ENCODE measurements at places on chromosomes 2 and 18. TPM values are rescaled to one million over a fixed set of nuclear protein-coding genes. Genes with fewer than 3 reads are reported as not detected.

DNA sequence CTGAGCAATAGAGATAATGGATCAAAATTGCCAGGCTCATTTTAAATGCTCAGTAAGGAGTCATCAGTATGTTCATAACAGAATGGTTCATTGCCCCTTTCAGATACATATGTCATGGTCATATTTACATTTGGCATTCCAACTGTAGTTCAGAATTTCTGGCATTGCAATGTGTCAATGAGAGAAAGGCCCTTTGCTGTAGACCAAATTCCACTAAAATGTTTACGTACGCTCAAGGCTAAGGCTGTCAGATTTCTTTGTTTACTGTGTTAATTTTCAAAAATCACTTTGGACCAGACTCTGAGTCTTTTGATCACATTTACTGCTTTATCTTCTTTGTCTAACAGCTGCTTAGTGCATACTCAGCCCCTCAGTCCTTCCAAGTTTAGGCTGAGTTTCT is 213.5 kb downstream of the PIK3C3 start:
- no peak for DNase-seq

DNA sequence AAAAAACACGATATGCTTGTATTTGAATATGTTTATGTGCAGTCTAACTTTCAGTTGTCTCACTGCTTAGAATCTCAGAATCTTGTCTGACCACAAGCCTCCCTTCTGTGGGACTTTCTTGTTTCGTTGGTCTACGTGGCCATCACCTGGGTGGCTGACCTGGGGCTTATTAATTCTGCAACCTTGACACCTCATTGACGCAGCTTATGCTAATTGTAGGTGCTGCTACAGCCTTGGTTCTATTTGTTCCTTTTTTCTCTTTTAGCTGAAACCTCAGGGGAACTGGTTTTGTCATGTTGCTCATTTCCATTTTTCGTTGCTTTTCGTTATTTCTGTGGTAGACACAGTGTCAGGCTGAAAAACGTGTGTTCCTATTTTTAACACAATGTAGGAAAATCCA is 273.7 kb downstream of the SLC4A3 start:
- no peak for DNase-seq

GRCh38 chr18:51479736-51480135 is 282.3 kb upstream of the MEX3C start:
- no peak for DNase-seq

GRCh38 chr2:134368009-134368817 is 114.3 kb downstream of the MGAT5 start:
- DNase-seq, result no peak

GRCh38 chr2:175805442-175806124 is 196.5 kb downstream of the LNPK start:
- DNase-seq, result no peak

GRCh38 chr2:237956402-237956736 is 10.4 kb upstream of the UBE2F start:
- no peak for DNase-seq

- DNase-seq, result no peak
These were observed 30.9 kb downstream of the TMEM182 start for GRCh38 chr2:102792568-102793208.

DNA sequence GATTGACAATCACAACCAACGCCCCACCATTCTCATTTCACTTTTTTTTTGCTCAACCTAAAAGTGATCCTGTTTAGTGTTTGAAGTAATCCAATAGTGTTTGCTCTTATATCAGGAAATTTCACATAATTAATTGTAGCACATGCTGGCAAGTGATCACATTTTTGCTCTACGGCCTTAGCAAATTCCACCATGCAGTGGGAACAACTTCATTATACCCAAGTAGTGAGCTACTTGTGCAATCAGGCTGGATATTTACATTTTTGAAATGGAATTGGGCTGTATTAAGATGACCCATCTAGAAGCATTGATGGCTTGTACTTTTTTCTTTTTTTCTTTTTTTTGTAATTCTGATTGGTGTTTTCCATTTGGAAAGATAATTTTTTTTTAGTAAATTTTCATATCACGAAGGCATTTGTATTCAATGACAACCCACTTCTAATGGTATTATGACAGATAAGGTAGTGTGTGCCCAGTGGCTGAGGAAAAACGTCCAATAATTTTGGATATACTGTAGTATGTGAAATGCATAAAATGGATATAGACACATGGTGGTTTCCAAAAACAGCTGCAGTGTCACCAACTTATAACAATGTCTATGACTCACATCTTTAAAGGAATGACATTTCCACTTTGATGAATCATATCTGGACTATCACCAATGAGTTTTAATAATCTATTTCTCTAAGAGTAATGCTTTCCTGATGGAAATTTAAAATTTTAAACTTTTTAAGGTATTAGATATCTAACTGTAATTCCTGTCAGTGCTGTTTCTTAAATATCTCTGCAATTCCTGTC is 130.6 kb downstream of the COL6A3 start:
- DNase-seq, result no peak

GRCh38 chr2:147331790-147332419 is 512.9 kb upstream of the ACVR2A start:
- no peak for DNase-seq

DNA sequence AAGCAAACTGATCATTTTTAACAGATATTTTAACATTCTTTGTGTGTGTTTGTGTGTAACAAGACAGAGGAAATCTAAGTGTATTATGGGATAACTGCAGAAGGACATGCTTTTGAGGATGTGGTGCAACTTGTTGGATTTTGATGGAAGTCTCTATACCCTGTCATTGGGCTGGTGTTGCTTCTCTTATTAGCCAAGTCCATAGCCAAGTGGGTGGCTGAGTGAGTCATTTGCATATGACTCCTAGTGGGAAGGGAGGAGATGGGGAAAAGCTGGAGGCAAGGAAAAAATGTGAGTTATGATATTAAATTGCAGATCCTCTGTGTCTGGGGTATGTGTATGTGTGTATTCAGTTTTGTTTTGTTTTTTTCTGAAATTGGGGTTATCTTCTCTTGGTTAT is 879.9 kb downstream of the DCC start:
- DNase-seq, result no peak

DNA sequence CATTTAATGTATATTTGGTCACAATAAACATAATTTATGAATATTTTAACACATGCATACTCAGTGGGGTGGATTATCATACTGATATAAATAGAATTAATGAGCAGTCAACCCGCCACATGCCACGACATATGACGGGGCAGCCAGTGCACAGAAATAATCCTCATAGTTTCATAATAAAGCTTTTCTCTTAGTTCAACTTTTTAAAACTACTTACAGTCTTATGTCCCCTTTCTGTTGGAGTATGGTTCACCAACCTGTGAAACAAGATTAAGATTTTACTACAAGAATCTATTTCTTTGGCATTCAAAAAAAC is 75.6 kb upstream of the ETAA1 start:
- DNase-seq, result no peak

- no peak for DNase-seq
These were observed 2.4 kb downstream of the MYL12B start for GRCh38 chr18:3264362-3264761.

GRCh38 chr18:14945984-14946383 is 198.0 kb downstream of the ANKRD30B start:
- peak; percentile 38 for DNase-seq

GRCh38 chr2:29063056-29063455 is 11.3 kb downstream of the PCARE start:
- no peak for DNase-seq

DNA sequence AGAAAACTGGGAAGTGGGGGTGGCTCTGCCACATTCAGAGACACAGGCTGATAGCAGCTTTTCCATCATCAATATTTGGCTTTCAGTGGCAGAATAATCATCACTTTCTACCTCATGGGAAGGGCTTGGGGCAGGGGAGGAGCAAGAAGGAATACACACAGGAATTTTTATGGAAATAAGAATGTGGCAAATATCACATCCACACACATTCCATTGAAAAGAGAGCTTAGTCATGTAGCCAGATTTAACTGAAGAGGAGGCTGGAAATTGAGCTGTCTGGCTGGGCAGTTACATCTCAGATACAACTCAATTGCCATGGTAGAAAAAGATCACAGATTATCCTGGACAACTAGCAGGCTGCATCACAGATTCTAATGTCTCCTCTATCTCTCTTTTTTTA is 1474.0 kb upstream of the ACVR2A start:
- no peak for DNase-seq

- DNase-seq, result no peak
These were observed 26.7 kb downstream of the AGPS start for GRCh38 chr2:177419274-177419673.

DNA sequence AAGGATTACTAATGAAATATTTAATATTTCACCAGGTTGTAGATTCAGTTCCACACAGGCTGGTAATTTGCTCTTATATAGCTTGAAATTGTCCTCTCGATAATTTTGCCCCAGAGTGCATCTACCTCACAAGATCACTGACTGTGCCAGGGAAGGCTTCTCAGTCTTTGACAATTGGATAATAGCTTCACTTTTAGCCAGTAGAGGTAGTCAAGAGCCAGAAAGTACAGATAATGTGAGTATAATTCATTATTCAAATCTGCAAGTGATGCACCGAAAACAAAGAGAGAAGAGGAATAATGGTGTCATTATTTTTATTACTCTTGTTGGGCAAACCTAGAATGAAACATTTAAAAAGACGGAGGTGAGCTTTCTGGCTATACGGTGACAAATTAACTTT is 292.8 kb downstream of the EN1 start:
- DNase-seq, result no peak

GRCh38 chr2:28202719-28203118 is 189.9 kb upstream of the FOSL2 start:
- no peak for DNase-seq

DNA sequence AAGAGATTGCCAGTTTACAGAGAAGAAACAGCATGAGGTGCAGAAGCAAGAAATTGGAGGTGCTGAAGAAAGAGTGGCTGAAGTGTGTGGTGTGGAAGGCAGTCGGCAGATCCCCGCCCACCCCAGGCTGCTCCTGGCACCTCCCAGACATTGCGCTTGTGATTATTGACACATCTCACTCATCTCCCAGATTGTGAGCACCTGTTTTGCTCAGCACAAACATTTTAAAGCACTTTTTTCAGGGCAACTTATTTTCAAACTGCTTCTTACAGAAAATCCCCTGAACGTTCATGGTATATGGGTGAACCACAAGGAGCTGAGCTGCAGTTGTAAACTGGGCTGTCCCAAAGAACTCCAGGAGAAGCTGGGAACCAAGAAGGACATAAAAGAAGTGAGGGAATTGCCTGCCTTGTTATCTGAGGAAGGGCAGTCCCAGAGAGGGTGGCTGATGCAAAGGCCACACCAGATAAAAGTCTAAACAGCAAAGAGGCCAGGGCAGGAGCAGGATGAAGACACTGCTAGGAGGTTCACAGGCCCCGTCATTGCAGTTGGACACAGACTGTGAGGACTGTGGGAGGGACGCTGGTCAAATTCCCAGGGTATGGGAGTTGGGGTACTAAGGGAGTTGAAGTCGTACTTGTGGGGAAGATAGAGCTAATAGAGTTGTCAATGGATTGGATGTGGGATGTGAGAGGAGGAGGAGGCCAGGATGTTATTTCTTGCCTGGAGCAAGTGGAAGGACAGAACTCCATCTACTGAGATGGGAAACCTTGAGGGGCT is 65.1 kb downstream of the INPP4A start:
- DNase-seq, result no peak

DNA sequence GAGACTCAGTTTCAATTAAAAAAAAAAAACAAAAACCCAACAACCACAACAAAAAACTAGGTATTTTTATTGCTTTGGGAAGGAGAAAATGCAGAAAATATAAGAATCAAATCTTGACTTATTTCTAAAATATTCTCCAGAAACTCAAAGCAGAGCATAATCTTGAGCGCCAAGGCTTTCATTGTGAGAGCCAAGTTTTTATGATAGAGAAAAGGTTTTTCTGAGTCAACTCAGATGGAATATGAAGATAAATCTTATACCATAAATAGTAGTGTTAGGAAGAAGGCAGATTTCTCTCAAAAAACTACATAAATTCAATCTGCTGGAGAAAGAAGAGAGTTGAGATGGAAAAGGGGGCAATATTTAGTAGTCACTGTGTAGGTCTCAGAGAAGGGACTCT is 121.2 kb upstream of the OSR1 start:
- DNase-seq, result no peak

- DNase-seq, result no peak
These were observed 60.0 kb upstream of the DTNA start for GRCh38 chr18:34650121-34650545.

GRCh38 chr2:228699888-228700287 is 518.4 kb upstream of the SPHKAP start:
- DNase-seq, result no peak

- DNase-seq, result no peak
These were observed 1.4 kb upstream of the MBP start for GRCh38 chr18:77133835-77134496.

DNA sequence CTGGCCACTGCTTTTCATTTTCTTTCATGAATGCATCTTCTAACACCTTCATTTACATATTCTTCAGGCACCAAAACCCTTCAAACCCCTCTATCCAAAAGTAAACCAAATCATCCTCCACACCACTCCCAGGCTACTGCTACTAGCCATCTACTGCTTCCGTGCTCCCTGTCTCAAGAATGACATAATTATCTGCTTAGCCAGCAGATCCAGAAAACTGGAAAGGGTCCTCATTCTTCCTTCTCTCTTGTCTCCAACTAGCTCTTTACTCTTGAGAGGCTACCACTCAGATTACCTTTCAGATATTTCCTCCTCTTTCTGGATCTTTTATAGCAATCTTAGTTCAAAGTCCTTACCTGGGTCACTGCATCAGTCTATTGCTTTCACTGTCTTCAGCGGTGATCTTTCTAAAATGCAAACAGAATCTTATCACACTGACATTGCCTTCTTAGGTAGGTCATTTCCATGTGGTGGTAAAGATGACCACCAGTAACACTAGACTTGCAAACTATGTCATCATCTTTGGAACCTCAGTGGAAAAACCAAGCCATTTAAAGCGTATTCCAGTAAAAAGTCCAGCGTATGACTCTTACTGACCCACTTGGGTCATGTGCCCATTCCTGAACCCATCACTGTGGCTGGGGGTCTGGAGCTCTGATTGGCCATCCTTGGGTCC is 15.8 kb upstream of the NEDD4L start:
- DNase-seq, result no peak

- no peak for DNase-seq
These were observed 38.2 kb downstream of the NRP2 start for GRCh38 chr2:205720451-205720902.

GRCh38 chr2:108787216-108787541 is 608 bp downstream of the CCDC138 start:
- DNase-seq, result no peak

The PPP1R1C gene
- total RNA-seq, result not detected

The ERFE gene
- 3.3 TPM for total RNA-seq

The LRP1B gene
- not detected for total RNA-seq

The DSG4 gene
- not detected for total RNA-seq

The SERPINB4 gene
- not detected for total RNA-seq

The FIGN gene
- total RNA-seq, result 4.3 TPM

The SKOR2 gene
- total RNA-seq, result not detected

The BIRC6 gene
- total RNA-seq, result 59.4 TPM

The PRKD3 gene
- 14.0 TPM for total RNA-seq

The NGEF gene
- 0.43 TPM for total RNA-seq

The ONECUT2 gene
- 0.11 TPM for total RNA-seq

The ITGB6 gene
- total RNA-seq, result not detected

The LHCGR gene
- total RNA-seq, result not detected

The C2orf78 gene
- total RNA-seq, result not detected

The CHST10 gene
- total RNA-seq, result 4.9 TPM

The CYP27C1 gene
- total RNA-seq, result not detected

The EML6 gene
- total RNA-seq, result not detected
